NCI-H1092 treated with DMSO at 0.1 percent for 48 hours (cell line): ENCODE measurements at places on chromosomes 1 and 21.

DNA sequence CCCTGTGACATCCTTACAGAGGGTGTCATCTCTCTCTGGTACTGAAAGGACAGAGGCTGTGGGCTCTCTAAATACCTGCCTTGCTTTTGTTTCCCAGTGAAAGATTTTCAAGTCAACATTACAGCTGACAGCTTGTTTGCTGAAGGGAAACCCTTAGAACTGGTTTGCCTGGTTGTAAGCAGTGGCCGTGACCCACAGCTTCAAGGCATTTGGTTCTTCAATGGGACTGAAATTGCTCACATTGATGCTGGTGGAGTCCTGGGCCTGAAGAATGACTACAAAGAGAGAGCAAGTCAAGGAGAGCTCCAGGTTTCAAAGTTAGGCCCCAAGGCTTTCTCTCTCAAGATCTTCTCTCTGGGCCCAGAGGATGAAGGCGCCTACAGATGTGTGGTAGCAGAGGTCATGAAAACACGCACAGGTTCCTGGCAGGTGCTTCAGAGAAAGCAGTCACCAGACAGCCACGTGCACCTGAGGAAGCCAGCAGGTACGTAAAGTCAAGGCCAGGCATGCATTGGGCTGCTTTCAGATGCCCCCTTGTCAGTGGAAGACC lies 11.8 kb downstream of the CD101 start:
- DNase-seq = no peak

GRCh38 chr21:25872271-25872670 lies 137.5 kb downstream of the GABPA start:
- DNase-seq = no peak

DNA sequence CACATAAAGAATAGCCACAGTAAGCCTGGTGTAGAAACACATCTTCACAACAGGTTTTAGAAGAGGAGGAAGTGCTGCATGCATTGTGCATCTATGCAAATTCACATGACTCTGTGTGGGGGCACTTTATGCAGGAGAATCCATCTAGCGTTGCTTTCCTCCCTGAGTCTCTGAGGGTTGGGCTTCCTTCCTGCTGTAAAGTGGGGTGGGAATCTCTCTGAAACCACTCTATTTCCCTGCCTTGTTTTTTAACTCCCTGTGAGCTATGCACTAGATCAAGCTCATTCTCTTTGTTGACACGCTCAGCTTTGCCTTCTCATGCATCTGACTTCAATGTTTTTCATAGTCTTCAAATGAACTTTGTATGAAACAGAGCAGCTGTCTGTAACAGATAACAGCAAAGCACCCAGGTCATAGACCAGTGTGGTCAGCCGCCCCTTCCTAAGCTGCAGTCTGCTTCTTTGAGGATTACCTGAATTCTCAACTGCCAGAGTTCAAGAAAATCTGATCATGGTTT lies 102.7 kb upstream of the DPH5 start:
- DNase-seq = no peak

- no peak for DNase-seq
Measured at GRCh38 chr1:210369425-210369824, 40.7 kb downstream of the HHAT start.

DNA sequence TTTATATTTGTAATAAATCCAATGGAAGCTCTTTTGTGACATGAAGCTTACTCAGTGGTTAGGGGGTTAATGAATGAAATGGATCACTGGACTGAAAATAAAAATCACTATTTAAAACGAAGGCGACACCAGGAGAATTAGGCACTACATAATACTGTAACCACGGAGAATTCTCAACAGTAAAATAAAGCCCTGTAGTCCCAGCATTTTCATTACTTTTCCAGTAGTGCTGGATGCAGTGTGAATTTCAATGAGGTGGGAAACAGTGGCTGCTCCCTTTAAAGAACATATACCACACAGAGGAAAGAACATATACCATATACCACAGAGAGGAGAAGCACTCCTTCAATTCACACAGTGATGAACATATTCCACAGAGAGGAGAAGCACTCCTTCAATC lies 275.0 kb downstream of the SMYD3 start:
- DNase-seq = no peak

- no peak for DNase-seq
Measured at GRCh38 chr1:103353391-103353790, 172.1 kb upstream of the RNPC3 start.

DNA sequence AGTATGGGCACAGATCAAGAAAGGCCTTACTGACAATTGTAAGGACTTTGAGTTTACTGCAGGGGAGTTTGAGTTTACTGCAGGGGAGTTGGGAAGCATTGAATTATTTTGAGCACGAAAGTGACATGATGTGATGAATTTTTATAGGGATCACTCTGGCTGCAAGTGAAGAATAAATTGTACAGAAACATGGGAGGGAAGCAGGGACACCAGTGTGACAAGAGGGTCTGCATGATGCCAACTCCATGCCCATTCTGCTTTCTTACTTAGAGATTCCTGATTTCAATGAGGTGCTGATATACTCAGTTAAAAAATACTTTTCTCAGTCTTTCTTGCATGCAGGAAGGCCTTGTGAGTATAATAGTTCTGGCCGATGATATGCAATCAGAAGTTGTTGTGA lies 234.4 kb downstream of the CENPF start:
- no peak for DNase-seq

DNA sequence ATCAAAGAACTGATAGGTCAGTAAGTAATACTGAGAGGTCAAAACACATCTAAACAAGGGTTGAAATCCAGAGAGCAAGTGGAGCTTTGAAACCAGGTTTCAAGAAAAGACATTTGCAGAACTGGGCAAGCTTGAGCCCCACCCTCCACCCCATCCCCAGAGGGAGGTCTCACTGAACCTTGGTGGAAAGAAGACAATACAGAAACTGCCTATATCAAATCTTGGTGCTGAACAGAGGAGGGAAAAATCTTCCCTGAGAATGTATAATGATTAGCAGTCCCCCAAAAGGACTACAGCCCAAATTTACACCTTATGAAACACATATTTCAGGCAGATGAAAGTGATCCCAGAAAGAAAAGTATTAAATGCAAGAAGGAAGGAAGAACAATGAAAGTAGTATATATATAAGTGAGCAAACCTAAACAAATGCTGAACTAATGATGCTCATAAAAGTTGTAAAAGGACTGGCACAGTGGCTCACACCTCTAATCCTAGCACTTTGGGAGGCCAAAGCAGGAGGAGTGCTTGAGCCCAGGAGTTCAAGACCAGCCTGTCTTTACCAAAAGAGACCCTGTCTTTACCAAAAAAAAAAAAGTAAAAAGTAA lies 12.4 kb downstream of the ZBTB17 start:
- no peak for DNase-seq

GRCh38 chr1:226702318-226702956 lies 36.6 kb downstream of the ITPKB start:
- peak; percentile 5 for DNase-seq
